ENCODE measurements at places on chromosomes 3 and 15. TPM values are rescaled to one million over a fixed set of nuclear protein-coding genes. Genes with fewer than 3 reads are reported as not detected.

DNA sequence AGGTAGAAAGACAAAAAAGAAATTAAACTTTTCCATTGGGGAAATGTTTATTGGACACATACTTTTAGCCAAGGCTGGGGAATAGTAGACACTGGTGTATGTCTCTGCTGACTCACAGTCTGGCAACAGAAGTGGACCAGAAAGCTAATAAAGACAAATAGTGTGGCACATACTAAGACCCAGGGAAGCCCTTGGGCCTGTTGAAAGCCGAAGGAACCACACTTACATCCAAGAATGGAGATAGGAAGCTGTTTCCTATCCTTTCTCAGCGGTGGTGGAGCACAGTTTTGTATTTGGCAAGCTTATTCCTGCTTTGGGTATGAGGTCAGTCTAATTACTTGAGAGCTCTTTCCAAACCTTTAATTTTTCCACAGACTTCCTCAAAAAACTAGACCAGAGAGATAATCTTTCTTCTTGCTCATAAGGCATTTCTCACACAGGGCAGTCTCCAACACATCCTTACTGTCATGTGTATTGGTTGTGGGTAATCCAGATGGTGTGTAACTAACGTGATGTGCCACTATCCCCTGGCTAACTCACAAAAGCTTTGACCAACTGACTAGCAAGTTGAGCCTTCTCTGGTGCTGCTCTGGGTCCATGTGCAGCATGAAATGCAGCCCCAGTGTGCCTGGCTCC, 279.1 kb upstream of the IGF1R start:
- no peak for DNase-seq

Gene TM4SF18
- total RNA-seq: 22.3 TPM

GRCh38 chr3:190384309-190384756, 3.6 kb upstream of the CLDN16 start:
- no peak for DNase-seq

Gene GABRR3
- not detected for total RNA-seq

GRCh38 chr3:143605233-143605950, 242.9 kb downstream of the SLC9A9 start:
- DNase-seq: no peak

GRCh38 chr15:74549816-74550215, 8.8 kb downstream of the ARID3B start:
- DNase-seq: no peak

DNA sequence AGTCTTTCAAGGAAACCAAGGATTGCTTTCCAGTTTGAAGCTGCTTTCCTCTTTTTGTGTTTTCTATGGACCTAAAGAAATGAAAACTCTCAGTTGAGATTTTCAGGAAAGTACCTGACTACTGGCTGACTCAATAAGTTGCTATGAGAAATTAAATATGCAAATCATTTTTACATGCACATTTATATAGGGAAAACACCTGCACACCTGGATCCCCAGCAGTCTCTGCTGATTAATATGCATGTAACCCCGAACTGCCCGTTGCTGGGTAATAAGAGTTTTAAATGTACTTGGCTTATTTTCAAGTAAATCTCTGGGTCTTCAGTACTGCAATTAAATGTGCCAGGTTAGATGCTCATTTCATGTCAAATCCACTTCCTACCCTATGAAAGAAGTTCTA, 77.2 kb downstream of the KBTBD8 start:
- DNase-seq: no peak

DNA sequence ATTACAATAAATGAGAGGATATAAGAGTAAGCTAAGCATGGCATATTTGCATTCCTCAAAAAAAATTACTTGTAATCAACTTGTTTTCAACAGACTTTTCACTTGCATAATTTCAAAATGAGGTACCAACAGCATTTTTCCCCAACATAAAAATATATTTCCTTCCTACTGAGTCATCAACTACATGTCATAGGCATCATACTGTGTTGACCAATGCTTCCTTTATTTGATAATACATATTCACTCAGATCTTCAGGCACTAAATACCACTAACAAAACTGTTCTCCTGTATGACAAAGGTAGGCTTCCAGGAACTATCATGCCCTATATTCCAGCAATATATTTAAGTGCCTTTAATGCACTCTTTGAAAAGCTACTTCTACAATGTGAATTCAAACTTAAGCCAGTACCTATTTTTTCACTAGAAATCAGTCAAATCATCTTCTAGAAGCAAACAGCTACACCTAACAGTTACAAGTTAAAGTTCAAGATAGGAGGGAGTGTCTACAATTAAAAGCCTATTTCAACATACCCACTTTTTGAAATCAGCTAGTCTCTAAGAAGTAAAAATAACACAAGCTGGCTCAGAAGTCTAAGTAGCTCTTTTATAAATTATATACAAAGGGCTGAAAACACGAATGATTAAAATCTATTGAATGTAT, 11.3 kb downstream of the ADAM10 start:
- no peak for DNase-seq

GRCh38 chr15:81497238-81497637, 123.2 kb upstream of the TMC3 start:
- DNase-seq: no peak

DNA sequence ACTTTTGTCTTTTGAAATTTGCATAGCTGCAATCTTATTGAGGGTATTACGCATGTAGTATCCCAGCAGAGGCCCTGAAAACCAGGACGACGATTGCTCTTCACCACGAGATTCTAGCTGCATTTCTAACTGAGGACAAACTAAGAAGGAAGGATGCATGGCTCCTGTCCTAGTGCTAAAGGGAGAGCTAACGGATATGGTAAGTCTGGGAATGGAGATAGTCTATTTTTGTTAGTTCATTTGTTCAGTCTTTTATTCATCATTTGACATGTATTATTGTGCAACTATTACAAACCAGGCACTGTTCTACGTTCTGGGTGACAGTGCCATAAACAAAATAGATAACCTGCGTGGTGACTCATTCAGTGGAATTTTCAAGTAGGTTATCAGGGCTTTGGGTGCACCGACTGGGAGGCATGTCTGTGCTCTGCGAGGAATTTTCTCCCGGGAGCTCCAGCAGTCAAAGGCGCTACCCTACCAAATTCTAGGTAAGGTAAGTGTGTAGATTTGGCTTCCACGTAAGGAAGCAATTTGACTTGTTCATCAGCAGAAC, 51.9 kb upstream of the ETV5 start:
- no peak for DNase-seq

Gene CLEC3B
- 58.9 TPM for total RNA-seq

Gene LRRC3B
- total RNA-seq: 0.16 TPM

Data from omental fat pad (tissue), 4 donors.